Bone marrow (tissue), 2 donors: ENCODE measurements at places on chromosomes 1 and 21.

- no peak for DNase-seq
These were observed 9.3 kb downstream of the GLIS1 start for GRCh38 chr1:53729456-53730223.

GRCh38 chr21:45555251-45555556, 13.0 kb upstream of the SLC19A1 start:
- DNase-seq = no peak

DNA sequence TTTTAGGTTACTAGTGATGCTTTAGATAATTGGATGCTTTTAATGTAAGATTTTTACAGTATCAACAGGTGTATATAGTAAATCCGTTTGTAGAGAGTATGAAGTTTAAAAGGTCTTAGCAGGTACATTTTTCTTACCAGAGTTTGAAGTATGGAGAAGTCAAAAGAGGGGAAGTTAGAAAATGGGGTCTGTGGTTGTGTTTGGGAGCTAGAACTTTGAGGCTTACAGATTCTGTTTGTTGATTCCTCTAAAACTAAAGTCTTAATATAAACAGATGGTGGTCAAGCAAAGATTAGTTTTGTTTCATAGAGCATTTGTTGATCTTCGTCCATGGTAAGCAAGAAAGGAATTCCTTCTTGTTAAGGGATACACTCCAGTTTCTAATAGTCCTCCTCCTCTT, 35.8 kb downstream of the CDC42 start:
- peak; percentile 16 for DNase-seq

DNA sequence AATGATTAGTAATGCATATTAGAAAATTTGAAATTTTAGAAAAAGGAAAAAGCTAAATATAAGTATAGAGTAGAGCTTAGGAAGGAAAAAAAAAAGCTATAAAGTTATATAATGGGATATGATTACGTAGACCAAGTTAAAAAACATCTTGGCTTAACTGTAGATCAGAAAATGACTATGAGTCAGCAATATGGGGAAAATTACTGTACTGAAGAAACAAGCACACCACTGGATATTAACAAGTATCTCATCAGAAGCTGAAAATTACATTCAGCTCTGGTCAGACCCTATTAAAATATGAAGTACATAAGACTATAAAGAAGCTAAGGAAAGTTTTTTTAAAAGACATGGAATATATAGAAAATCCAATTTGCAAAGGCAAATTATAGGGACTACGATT, 19.5 kb downstream of the DNAJC8 start:
- DNase-seq = no peak

GRCh38 chr1:20732071-20732587, 374 bp downstream of the SH2D5 start:
- DNase-seq = no peak

GRCh38 chr21:39238275-39238674, 55.0 kb upstream of the PSMG1 start:
- DNase-seq = no peak

DNA sequence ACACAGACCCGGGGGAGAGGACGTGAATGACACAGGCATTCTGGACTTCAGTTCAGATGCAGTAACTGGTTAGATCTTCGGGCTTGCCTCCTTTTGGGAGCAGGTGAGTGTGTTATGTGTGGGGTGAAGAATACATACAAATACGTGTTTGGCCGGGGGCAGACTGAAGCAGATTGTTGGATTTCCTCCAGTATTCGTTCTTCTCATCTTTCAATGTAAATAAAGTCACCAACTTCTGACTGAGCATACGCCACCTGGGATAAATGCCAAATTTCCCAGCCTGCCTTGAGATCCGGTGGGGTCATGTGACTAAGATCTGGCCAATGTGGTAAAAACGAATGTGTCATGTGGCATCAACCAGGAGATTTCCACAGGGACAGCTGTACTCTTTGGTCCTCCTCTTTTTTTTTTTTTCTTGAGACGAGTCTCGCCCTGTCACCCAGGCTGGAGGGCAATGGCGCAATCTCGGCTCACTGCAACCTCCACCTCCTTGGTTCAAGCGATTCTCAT, 189.8 kb downstream of the RGS7 start:
- DNase-seq = no peak

- no peak for DNase-seq
These were observed 85.6 kb upstream of the TTC39A start for GRCh38 chr1:51415963-51416362.

- peak; percentile 76 for DNase-seq
These were observed 8.0 kb upstream of the CAMK2N1 start for GRCh38 chr1:20493839-20494608.

DNA sequence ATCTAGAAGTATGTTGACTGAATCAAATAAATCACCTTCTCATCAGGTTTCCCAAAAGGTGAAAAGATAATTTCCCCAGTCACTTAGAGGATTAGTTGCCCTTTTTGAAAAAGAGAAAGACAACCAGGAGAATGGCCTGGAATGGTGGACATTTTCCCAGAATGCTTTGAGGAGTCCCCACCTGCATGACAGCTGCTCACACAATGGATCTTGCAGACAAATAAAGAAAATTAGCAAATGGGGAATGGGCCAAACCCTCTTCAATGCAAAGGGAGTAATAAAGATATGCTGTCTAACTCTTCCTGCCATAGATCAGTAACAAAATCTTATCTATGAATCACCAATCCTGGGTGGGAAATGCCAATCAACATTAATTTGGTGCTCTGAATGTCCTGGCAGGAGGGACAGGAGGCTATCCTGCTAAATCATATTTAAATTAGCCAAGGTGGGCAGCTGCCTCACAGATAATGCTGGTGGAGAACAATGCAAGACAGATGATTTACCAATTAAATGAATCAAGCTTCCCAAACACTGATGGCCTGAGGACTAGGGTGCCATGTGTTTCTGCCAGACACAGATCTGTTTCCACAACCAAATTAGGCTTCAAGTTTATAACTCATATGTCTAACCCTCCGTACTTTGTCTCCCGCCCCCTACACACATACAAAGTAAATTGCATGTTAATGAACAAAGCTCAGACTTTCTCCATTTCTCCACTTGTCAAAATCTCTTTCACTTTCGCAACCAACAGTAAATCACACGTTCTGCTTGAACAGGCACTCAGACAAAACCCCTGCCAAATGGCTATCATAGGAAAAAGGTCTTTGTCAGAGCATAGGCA, 488.0 kb upstream of the PLXNA2 start:
- no peak for DNase-seq

GRCh38 chr1:243837907-243838535, 12.0 kb downstream of the AKT3 start:
- no peak for DNase-seq

- no peak for DNase-seq
These were observed 15.9 kb downstream of the ATF6 start for GRCh38 chr1:161781995-161782394.

GRCh38 chr1:30414086-30414850, 309.1 kb downstream of the MATN1 start:
- no peak for DNase-seq

DNA sequence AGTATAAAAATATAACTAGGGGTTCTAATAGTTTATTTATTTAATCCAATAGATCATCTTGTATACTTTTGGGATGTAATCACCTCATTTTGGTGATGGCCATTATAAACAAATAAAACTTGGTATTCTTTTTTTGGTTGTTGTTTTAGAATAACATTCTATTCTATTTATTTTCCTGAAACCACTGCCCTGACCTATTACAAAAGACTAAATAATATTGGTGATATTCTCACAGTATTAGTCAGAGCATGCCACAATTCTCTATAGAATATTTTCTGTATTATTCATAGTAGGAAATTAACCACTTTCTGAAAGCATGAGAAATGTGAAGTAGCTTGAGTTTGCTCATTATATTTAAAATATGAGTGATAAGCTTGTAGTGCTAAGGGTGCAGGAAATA, 54.1 kb upstream of the LRRC7 start:
- DNase-seq = no peak

GRCh38 chr1:234670967-234671626, 61.1 kb upstream of the IRF2BP2 start:
- DNase-seq = no peak

GRCh38 chr1:46131712-46132528, 509 bp downstream of the PIK3R3 start:
- no peak for DNase-seq

DNA sequence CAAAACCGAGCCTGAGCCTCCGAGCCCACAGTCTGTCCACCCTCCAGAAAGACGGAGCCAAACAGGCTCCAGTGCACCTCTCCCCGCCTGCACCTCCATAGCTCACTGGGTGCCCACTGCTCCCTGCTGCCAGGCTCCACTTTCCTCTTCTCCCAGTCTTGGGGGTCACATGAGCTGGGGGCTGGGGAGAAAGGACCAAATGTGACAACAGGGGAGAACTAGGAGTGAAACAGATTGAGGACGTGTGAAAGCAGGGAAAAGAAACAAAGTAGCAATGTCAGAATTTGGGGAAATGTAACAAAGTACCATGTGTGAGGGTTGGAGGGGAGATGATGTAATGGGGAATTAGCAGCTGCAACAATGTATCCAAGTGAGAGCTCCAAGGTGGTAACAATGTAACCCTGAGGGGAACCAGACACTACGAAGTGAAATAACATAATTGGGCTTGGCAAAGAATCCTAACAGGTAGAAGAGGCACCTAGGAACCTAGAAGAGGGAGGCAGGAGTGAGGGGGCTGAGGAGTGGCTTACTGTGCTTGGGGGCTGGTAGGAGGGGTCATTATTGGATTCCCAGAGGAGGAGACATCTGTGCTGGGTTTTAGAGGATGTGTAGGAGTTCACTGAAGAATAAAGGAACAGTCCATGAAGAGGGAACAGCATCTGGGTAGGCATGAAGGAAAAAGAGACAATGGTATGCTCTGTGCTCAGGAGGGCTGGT, 12.5 kb downstream of the SDC3 start:
- DNase-seq = no peak

DNA sequence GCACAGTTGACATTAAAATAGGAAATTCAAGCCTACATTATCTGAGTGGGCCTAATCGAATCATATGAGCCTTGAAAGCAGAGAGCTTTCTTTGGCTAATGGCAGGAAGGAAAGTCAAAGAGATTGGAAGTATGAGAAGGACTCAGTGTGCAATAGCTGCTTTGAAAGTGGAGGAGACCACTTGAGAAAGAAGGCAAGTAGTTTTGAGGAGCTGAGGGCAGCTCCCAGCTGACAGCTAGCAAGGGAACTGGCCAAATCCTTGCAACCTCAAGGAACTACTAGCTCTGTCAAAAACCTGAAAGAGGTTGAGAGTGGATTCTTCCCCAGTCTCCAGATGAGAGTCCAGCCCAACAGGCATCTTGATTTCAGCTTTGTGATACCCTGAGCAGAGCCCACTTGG, 149.0 kb upstream of the CACYBP start:
- DNase-seq = no peak

DNA sequence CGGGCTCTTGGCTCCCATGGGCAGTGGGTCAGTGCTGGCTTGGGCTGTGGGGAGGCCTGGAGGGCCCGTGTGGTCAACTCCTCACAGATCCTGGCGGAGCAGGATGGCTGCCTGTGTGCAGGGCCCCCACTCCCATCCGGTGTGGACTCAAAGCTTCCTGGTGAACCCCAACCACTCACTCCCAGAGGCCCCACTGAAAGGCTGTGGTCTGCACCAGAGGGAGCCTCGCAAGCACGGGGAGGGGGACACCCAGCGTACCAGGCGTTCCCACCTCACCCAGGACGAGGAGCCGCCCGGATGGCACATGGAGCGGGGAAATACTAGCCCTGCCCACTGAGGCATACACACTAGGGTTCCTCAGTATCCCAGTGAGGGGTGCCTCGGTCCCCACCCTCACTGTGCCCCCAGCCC, 75.4 kb upstream of the ACTRT2 start:
- DNase-seq = no peak

GRCh38 chr1:41562328-41562727, 77.8 kb upstream of the EDN2 start:
- DNase-seq = no peak

DNA sequence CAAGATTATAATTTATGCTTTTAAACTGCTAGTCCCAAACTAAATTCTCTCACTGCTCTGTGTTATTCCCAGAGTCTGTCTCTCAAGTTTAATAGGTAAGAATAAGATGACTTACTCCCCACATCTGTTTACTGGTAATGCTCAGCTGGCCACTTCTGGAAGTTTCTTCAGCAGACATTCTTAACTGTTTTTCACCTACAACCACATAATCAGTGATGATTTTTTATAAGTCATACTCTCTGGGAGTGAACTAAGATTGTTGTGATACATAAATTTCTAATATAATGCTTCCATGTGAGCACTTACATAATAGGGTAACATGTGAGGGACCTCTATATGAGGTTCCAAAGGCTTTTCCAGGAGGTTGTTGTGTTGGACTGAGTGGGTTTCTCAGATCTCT, 8.7 kb downstream of the SLAMF7 start:
- DNase-seq = no peak

DNA sequence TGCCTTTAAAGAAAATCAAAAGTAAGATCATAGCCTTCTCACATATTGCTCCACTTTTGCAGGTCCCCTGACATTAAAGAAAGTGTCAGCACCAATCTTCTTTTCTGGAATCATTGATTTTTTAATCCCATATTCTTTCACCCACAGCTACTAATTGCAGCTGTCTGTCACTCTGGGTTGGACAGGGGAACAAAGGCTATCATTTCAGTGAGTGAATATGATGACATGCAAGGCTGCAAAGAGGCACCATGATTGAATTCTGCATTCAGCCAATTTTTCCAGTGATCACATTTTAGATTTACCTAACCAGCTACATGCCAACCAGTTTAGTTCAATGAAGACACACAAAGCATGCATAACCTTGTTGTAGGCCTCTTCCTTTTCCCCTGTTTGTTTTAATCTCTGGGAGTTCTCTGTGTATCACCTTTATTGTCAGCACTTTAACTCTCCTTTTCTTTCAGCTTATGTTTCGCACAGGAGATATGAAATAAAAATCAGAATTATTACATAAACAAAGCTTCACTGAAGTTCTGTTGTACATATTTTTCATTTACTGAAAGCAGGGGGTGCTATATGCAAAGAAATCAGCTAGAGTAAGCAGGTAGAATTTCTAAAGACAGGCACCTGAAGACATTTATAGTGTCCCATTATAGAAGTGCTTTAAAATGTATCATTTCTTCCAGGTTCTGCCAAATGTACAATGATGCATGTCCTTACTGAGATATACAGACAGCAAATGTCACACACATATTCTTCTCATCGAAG, 584.8 kb downstream of the PLA2G4A start:
- no peak for DNase-seq

- DNase-seq = no peak
These were observed 44.1 kb upstream of the SIM2 start for GRCh38 chr21:36654796-36655325.

- no peak for DNase-seq
These were observed 131.4 kb upstream of the BCL9 start for GRCh38 chr1:147409886-147410285.

GRCh38 chr1:167528057-167528728, 9.9 kb upstream of the CD247 start:
- DNase-seq = no peak
